ENCODE measurements at places on chromosomes 4 and X.
A peak's percentile ranks its signal among the peaks of the same experiment; 100 is the strongest.

DNA sequence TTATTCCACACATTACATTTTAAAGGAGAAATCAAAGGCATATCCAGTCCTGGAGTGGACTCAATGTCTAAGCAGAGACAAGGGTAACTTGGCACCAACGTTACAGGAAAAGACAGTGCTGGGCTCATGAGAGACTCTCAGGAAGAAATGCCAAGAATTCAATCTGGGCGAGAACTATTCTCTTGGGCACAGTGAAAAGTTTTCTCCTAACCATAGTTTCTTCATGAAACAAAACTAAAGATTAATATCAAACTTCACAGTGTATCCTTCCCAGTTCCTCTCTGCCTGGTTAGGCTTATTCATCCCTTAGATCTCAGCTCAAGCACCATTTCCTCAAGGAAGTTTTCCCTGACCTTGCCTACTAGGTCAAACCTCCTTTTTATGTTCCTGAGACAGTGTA, 109.4 kb upstream of the TLL1 start:
- no peak for DNase-seq

DNA sequence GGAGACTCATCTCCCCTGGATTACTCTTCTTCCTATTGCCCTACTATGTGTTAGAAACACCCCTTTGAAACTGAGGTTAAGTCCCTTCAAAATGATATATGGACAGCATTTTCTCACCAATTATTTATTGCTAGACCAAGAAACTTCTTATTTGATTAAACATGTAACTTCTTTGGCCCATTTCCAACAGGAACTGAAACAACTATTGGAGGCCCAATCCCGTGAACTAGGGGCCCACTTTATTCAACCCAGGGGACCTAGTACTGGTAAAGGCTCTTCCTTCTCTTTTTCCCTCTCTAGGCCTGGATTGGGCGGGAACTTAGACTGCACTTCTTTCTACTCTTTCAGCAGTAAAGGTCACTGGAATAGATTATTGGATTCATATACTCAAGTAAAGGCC, 16.7 kb upstream of the COL25A1 start:
- DNase-seq: no peak

DNA sequence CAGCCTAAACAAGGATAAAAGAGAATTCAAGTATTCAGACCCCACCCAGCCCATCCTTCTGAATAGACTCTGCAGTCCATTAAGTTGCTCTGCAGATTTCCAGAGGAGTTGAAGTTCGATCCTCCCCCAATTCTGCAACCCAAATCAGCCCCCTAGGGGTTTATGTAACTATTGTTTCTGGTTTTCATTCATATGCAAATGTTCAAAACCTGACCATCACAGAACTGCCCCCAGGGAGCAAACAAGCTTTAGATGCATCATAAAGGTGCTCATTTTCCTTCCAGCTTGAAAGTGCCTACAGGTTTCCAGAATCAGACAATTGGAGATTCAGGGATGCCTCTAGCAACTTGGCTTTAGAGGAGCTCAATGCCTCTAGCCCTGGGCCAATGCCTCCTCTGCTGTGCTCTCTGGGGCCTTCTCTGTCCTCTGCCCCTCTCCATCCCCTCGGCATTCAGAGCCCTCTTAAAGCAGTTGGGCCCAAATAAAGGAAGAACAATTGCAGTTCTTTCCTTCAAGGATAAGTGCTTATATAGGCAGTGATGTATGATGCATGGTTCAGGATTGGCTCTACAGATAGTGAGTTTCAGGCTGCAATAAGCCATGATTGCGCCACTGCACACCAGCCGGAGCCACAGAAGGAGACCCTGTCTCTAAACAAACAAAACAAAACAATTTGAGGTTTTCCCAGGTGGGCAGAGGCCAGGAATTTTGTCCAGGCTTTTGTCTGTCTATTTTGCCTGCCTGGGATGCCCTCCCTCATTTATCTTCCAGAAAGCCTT, 23.5 kb upstream of the SPINK2 start:
- DNase-seq: no peak

- DNase-seq: no peak
Observed at GRCh38 chr4:152206646-152207377, 329.1 kb downstream of the FBXW7 start.

GRCh38 chr4:52645300-52645699, 13.8 kb downstream of the USP46 start:
- DNase-seq: no peak

GRCh38 chr4:111268769-111269414, 646.0 kb upstream of the PITX2 start:
- DNase-seq: no peak

GRCh38 chr4:75195111-75195510, 262.2 kb downstream of the PARM1 start:
- no peak for DNase-seq

DNA sequence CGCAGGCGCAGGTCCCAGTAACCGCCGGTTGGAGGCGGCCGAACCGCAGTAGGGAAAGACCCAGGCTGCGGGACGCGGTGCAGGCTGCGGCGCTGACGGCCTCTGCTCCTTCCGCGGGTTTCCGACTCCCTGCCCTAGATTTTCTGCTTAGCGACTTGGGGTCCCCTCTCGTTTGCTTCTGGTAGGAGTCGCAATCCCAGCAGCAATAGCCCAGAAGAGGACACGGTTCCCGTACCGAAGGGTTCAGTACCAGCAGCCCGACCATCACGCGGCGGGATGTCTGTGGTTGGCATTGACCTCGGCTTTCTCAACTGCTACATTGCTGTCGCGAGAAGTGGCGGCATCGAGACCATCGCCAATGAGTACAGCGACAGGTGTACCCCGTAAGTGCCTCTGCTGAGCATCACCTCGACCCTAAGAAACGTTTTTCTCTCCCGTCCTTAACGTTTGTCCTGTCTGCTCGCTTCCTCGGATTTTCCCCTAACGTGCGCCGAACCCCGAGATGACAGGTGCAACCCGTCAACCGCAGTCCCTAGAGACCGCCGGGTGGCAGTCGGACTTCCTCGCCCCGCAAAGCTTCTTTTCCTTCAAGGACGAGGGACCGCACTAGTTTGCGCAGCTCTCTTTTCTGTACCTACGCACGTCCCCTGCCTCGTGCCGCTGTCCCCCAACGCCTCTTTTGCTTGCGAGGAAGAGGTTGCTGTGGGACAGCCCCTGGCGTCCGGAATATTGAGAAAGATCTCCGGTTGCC, at the start of gene HSPA4L:
HSPA4L (plus strand) TSS at position 48 of the 751 bp plus-strand sequence; CDS start at position 277, 229 bp downstream.
- DNase-seq: peak; percentile 50

- DNase-seq: no peak
Observed at GRCh38 chrX:69216911-69217310, 51.7 kb upstream of the PJA1 start.

DNA sequence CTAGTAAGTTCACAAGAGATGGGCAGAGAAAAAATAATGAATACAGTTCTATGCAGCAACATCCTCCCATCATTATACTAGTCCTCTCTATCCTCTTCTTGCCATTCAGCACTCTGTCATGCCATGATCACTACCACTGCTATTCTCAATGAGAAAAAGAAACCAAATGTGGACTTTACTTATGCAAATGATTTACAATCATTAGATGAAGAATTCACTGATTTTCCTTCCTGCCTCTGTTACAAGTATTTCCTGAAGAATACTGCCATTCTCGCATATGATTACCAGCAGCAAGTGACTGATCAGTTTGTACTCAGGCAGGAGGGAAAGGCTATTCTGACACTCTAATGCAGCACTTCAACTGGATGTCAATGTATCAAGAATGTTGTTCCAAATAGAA, 50.3 kb downstream of the WDFY3 start:
- DNase-seq: no peak

GRCh38 chr4:138696771-138697170, 318.8 kb upstream of the NOCT start:
- no peak for DNase-seq

GRCh38 chrX:6163721-6164120, 64.9 kb downstream of the NLGN4X start:
- DNase-seq: no peak

DNA sequence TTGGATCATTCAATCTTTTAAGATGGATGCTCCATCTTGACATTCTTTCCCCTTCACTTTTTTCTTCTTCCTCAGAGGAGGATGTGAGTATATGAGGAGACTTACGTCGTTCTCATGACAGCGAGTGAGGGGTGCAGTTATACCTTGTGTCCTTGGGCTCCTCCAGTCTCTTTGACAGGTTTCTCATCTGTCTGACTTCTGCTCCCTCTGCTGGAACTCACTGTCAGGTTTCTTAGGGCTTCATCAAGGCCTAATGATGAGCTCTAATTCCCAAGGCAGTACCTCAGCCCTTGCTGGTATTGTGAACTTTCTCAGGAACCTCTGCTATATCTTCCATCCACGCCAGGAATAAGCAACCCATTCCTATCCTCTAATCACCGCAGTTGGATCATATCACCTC, 237.8 kb upstream of the ADGRL3 start:
- no peak for DNase-seq

DNA sequence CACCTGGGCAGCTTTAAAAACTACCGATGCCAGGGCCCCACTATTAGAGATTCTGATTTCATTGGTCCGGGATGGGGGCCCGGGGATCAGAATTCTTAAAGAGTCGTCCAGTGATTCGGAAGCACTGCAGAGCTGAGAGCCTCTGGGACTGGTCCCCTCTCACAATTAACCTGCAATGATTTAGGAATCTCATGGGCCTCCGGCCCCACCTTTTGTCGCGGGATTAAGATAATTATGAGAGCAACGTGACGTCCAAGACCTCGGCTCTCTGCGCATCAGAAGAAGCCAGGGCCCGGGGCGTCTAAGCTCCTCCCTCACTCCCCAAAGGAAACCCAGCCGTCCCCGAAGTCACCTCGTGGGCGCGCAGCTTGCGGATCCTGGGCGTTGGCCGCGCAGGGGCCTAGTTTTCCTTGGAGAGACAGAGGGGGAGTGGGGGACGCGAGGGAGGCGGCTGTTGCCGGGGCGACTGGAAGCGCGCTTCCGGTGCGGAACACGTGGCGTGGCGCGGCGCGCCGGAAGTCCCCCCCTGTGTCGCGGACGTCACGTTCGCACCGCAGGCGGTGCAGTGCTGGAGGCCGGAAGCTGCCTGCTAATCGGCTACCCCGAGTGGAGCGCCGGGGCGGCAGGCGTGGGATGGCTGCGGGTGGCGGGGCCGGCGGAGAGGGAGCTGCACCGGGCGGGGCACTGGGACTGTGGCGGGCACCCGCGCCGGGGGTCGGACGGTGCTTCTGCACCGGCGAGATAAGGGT, at the start of gene GEMIN8:
GEMIN8 (minus strand) TSS at position 468 of the 749 bp plus-strand sequence. CDS start 8,414 bp downstream, outside the sequence.
- peak; percentile 63 for DNase-seq

GRCh38 chr4:123517176-123517575, 120.6 kb downstream of the SPRY1 start:
- DNase-seq: no peak

- no peak for DNase-seq
Observed at GRCh38 chr4:99806545-99806944, 10.1 kb upstream of the DAPP1 start.

GRCh38 chr4:25590171-25590570, 65.5 kb upstream of the SLC34A2 start:
- no peak for DNase-seq

DNA sequence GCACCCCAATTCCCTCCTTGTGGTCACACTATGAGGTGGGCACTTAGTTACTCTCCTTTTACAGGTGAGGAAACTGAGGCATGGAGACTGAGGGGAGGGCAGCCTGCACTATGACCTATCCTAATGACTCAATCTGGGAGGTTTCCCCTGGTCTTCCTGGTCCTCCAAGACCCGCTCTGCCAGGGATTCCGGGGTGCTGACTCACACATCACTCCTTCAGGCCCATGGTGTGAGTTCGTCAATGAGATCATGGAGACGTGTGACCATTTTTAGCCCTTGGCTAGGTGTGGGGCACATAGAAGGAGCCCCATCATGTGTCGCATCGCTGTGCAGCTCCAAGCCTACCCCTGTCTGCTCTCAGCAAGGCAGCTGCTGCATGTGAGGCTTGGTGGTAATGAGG, 32.4 kb upstream of the BCOR start:
- no peak for DNase-seq

- no peak for DNase-seq
Observed at GRCh38 chr4:7381221-7381889, 53.4 kb downstream of the PSAPL1 start.

GRCh38 chrX:12777670-12778069, 13.5 kb upstream of the PRPS2 start:
- DNase-seq: no peak

GRCh38 chrX:41273638-41274037, 60.3 kb upstream of the DDX3X start:
- no peak for DNase-seq

DNA sequence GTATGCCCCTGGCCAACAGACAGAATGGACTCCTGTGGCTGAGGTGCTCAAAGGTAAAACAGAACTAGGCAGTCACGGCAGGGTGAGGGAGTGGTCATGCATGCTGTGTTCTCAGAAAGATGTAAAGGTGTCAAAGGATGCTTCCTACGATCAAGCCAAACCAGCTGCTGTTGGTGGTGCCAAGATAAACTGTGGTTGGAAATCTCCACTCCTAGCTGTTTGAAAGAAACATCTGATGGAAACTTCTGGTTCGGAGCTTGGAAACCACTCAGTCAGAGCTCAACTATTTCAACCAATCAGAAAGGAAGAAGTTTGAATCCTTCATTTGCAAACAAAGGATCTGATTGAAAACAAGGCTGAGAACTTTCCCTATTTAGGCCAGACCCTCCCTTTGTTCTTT, 68.5 kb upstream of the DDX60 start:
- DNase-seq: no peak

DNA sequence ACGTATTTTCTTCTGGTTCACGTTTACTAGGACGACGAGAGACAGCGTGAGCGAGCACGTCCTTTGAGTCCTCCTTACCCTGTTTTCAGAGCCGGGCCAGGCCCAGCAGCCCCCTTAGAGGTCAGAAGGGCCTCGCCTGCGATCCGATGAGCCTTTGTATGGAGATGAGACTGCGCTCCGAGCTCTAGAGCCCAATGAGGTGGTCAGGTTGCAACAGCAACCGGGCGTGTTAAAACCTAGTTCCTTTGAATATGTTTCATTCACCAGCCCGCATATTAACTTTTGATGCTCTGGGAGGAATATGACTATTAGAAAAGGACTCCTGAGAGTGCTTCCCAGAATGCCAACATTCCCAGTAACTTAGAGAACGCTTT, 55.6 kb upstream of the TADA2B start:
- no peak for DNase-seq

GRCh38 chr4:138655985-138656384, 359.6 kb upstream of the NOCT start:
- no peak for DNase-seq

DNA sequence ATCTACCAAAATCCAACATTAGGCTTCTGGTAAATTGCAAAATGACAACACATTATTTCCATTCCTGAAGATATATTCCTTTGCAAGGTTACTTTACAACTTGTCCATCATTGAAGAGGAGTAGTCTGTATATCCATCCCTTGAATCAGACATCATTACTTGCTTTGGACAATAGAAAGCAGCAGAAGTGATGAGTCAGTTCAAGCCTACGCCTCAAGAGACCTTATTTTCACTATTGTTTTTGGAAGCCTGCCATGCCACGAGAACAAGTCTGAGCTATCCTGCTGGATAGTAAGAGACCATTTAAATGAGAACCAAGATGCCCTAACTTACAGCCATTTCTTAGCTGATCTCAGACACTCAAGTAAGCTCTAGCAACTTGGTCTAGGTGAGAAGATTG, 246.0 kb upstream of the HHIP start:
- no peak for DNase-seq
